NCI-H1930 (cell line): ENCODE measurements at places on chromosomes 1 and 21.

GRCh38 chr1:32012709-32013385, 821 bp upstream of the KHDRBS1 start:
- no peak for DNase-seq

DNA sequence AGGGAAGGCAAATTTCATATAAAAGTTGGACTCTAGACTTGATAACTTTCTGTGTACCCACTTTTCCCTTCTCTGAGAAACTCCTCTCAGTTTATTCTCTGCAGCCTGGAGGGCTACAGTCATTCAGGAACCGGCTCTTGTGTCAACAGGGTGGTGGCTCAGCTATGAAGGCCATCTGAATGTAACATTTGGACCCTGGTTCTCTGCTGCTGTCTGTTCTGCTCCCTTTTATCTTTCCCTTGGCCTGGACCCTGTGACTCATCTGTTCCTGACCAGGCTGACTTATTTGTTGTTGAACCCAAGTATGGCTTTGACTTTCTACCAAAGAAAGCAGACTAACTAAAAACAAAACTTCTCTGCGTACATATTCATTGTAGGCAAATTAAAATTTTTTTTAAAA, 75.4 kb downstream of the CENPF start:
- no peak for DNase-seq

GRCh38 chr21:35324372-35325220, 275.5 kb upstream of the RUNX1 start:
- DNase-seq, result no peak

DNA sequence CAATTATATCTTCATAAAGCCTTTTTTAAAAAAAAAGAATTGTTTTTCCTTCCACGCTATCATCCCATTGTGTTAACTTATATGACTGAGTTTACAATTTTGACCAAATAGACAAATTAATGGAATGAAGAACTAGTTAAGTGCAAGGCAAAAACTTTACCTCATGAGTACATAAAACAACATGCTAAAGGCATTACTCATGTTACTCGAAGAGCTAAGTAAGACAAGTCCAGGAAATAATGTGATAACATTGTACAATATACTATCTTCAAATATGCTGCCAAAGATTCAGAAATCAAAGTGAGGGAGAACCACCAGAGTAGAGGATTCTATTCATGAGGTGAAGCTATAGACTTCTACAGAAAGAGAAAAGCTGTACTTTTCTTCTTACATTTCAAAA, 24.2 kb upstream of the DYNLT5 start:
- DNase-seq, result no peak

GRCh38 chr1:44696101-44696500, 21.6 kb downstream of the ARMH1 start:
- DNase-seq, result no peak

DNA sequence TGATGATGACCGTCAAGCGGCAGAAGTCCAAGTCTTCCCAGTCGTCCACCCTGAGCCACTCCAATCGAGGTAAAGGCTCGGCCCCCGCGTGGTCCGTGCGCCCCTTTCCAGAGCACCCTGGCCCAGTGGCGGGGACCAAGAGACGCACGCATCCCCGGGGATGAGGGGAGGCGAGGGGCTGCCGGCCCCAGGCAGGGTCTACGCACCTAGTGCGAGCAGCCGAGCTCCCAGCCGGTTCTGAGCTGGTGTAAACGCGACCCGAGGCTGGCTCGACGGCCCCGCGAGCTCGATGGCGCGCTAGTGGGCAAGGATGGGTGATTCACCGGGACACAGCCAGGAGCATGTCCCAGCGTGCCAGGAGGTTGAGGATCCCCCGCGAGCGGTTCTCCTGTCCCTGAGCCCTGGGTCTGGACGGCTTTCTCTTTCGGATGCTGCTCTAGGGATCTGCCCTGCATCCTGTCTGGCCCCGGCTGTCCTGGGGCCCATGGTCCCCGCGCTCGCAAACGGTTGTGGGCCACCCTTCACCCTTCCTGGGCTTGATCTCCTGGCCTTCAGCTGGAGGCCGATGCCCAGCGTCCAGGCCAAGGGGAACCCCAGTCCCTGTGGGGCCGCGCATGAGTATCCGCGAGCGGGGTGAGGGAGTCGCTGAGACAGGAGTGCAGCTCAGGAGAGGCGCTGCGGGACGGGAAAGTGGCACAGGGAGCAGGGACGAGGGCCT, 689 bp downstream of the PKP1 start:
- no peak for DNase-seq

DNA sequence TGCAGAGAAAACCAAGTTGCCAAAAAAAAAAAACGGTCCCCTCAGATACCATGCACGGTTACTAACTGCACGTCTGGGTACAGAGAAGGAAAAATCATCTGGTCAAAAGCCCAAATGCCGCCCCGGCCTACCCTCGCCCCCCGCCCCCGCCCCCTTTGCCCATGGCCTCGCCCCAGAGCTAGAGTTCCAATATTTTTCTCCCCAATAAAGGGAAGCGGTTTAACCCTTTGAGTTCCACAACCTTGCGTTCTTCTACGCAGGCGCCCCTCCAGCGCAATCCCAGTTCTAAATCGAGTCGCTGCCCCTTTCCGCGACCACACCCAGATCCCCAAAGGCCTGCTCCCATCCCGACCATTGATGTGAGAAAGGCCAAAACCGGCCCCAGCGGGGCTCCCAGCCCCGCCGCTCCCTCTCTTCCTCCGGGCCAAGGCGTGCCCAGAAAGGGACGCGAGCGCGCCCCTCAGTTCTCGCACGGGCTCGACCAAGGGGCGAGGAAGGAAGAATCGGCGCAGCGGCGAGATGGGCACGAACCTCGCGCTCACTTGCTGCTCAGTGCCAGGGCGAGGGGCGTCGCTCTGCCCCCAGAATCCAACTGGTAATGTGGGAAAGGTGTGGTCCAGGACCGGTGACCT, 797 bp downstream of the WDR47 start:
- DNase-seq, result no peak

DNA sequence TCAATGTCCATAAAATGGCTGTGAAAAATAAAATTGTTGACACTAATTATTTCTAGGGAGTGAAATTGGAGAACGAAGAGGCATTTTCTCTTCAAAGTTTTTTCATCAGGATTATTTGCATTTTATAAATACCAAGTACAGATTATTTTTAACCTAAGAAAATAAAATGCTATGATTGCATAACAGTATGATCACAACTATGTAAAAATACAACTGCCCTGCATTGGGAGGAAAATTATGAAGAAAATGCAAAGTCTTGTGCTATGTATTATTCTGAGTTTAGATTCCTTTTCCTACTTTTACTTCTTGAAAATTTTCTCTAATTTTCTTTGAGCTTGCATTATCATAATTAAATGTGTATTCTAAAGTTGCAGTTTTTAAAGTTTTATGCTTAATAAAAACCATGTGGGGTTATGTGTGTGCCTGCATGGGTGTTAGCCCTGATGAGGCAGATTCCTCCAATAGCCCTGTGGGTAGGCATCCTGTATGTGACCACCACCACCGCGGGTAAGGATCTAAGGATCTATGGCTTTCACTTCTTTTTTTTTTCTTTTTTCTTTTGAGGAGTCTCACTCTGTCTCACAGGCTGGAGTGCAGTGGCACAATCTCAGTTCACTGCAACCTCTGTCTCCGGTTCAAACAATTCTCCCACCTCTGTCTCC, 24.7 kb downstream of the STX6 start:
- DNase-seq, result no peak
